ENCODE measurements at places on chromosomes 12 and 14.

GRCh38 chr12:38116968-38117367, 199.6 kb upstream of the ALG10B start:
- DNase-seq: no peak

DNA sequence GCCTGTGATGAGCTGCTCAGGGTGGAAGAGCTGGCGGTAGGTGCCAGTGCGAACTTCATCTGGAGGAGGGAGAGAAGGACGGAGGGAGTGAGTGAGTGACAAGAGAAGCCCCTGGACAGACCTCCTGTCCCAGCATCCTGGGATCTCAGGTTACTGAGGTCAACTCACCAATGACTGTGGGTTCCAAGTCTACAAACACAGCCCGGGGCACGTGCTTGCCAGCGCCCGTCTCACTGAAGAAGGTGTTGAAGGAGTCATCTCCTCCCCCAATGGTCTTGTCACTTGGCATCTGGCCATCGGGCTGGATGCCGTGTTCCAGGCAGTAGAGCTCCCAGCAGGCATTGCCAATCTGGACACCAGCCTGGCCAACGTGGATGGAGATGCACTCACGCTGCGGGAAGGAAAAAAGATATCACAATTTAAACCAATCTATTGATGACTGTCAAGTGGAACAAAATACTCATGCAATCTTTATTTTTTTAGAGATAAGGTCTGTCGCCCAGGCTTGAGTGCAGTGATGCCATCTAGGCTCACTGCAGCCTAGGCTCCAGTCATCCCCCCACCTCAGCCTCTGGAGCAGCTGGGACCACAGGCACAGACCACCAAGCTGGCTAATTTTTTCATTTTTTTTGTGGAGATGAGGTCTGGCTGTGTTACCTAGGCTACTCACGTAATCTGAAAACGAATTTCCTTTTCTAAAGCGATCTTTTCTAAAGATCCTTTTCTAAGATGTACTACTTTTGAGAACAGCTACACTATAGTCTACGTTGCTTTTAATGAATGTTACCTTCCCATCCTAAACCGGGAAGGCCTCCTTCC, 1.7 kb downstream of the TUBA1B start:
- DNase-seq: no peak

DNA sequence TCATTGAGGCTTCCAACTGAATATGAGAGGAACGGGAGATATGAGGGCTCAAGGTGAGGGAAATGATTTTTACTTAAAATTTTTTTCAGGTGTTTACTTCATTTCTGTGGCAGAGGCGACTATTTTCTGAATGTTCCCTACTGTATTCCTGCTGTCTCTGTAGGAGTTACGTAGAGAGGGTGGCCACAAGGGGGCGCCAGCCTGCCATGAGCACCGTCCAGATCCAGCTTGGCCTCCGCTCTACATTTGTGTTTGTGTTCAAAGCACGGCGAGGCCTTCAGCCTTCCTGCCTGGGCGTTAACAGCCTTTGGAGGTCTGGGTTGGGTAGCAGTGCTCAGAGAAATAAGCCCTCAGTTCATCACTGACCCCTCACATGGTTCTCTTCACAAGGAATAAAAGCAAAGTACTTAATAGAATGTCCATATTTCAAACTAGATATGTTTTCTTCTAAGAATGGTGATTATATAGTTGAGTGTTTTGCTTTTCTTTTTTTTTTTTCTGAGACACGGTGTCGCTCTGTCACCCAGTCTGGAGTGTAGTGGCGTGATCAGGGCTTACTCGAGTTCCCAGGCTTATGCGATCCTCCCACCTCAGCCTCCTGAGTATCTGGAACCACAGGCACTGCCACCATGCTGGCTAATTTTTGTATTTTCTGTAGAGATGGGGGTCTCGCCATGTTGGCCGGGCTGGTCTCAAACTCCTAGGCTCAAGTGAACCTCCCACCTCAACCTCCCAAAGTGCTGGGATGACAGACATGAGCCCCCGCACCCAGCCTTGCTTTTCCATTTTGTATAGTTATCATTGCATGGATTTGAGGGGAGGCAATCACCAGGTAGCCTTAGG, 22.3 kb downstream of the CKB start:
- DNase-seq: peak; percentile 95

DNA sequence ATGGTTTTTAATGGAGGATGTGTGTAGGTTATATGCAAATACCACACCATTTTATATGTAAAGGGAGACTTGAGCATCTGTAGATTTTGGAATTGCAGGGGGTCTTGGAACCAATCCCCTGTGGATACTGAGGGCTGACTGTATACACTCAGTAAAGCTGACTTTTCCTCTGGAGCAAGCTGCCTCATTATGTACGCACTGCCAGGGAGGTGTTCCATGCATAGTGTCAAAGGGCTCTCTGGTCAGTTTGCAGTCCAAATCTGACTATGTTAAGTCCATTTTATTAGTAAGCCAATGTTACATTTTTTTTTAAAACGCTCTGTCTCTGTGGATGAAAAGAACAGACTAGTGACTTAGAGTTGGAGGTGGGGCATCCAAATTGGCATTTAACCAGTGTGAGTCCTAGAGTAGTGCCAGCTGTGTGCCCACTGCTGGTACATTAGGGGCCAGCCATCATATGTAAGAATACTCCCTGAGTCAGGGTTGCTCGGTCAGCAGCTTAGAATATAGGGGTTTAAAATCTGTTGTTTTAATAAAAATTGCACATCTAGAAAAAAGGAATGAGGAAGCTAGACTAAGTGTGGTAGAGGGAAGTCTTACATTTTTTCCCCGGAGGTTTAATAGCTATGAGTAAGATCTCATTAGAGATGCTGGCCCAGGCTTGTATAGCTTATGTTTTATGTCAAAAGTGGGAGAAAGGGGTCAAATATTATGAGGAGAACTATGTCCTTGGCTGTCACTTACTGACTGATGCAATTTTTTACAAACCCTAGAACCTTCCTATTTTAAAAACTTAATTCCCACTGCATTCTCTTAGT, 87.0 kb downstream of the TESC start:
- peak; percentile 4 for DNase-seq

GRCh38 chr14:103064978-103065377, 7.6 kb upstream of the CDC42BPB start:
- no peak for DNase-seq

DNA sequence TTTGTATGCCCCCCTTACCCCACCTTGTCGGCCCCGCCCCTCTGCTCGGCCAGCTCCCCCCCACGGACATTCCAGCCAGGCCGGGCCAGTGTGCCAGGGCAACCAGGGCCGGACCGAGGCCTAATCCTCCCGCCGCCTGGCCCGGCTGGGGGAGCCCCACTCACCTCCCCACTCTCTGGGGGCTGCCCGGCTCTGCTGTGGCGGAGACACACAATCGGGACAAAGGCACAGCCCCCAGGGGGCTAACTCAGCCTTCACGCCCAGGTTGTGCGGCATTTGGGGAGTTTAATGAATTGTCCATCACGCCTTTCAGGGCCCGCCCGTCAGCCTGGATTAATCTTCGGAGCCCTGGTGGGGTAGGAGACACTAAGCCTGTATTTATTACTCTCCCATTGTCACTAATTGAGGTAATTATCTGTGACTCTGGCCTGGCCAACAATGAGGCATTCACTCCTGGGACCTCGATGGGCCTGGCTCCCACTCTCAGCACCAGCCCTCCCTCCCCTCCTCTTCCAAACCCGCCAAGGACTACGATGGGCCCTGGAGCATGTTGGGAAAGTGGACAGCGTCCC, 8.7 kb downstream of the WNT1 start:
- DNase-seq: no peak

DNA sequence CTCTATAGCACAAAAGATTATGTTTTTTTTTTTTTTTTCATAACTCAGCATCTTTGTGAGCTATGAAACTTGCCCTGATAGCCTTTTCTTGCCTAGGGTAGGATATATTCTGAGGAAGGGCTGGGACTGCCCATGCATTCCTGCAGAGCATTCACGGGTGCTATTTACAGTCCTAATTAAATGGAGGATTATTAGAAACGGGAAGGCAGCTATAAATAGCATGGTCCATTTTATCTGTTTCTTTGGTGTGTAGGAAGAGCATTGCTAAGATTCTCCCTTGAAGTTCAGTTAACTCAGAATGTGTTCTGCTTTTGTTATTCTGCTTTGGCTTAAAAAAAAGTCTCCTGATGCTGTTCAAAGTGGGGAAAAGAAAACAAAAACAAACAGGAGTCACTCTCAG, 630.9 kb downstream of the DIO2 start:
- no peak for DNase-seq

DNA sequence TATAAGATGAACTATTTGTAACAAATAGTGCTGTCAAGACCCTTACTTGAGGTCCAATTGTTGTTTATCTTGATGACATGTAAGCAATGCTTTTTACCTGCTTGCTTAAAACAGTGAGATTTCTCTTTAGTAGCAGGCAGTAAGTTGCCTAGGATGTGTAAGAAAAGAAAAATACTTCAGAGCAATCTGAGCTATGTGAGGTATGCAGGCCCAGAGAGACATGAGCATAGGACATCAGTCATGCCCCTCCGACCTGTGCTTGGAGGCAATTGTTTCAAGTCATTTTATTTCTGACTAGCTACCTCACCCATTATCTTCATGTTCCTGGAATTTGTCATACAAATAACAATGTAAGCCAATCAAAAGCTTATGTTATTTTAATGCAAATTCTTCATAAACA, 930.6 kb upstream of the FBXO33 start:
- no peak for DNase-seq

- no peak for DNase-seq
These were observed at the start of gene PLEKHD1 for GRCh38 chr14:69484444-69485314. TSS of gene PLEKHD1 (plus strand) at chr14:69484728. CDS start at chr14:69484966, 238 bp downstream.

DNA sequence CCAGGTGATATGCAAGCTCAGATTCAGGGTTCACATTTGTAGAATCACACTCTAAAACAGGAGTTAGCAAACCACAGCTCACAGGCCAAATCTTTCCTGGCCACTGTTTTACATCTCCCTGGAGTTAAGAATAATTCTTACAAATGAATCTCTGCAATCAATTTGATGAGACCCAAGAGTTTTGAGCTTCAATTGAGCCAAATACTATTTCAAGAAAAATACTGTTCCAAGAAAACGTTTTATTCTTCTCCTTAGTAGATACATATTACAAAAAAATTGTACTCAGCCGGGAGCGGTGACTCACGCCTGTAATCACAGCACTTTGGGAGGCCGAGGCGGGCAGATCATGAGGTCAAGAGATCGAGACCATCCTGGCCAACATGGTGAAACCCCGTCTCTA, 2.5 kb downstream of the PTGDR start:
- no peak for DNase-seq

DNA sequence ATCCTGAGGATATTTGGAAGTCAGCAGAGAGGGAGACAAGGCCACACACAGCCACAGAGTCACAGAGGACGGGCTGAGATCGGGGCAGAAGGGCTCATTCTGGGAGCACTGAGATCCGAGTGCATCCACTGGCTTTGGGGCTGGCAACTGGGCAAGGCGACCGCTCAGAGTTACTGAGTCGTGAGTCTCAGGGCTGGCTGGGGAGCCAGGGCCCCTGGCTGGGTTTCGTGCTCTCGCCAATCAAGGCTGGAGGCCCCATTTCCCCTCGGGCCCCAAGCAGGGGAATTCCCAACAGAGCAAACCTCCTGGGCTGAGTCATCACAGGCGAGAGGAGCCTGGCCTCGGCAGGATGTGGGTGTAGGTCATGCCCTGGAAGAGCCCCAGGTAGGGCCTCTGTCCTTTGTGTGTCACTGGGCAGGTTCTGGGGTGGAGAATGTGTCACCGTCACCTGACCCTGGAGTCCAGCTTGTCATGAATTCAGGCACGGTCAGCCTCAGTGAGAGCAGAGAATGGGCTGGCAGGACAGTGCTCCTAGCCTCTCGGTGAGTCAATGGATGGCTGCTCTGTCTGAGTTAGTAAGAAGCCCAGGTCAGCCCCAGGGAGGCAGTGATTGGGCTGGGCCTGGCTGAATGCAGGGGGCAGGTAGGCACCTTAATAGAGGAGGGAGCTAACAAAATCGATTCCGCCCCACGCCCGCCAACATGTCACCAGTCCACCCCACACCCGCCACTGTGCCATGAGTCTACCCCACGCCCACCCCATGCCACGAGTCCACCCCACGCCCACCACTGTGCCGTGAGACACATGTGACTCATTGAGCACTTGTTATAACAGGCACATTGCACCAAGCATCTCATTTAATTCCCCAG, 16.9 kb downstream of the ASB2 start:
- DNase-seq: peak; percentile 93

DNA sequence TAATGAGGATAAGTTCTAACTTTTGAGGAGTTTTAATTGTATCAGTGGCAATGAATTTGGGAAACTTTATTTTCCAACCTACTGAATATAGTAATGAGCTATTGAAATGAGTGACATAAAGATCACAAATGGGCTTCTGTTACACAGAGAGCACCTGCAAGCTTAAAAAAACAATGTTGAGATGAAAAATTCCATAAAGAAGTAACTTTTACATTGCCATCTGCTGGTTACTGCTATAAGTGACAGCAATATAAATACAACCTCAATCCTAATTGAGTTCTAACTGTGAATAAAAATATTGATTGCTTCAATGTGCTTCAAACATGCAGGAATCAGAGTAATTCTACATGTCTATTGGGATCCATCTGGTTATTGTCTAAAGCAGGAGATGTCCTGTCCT, 14.2 kb downstream of the WIF1 start:
- DNase-seq: no peak

GRCh38 chr12:53616950-53617349, 9.2 kb downstream of the ATF7 start:
- no peak for DNase-seq

DNA sequence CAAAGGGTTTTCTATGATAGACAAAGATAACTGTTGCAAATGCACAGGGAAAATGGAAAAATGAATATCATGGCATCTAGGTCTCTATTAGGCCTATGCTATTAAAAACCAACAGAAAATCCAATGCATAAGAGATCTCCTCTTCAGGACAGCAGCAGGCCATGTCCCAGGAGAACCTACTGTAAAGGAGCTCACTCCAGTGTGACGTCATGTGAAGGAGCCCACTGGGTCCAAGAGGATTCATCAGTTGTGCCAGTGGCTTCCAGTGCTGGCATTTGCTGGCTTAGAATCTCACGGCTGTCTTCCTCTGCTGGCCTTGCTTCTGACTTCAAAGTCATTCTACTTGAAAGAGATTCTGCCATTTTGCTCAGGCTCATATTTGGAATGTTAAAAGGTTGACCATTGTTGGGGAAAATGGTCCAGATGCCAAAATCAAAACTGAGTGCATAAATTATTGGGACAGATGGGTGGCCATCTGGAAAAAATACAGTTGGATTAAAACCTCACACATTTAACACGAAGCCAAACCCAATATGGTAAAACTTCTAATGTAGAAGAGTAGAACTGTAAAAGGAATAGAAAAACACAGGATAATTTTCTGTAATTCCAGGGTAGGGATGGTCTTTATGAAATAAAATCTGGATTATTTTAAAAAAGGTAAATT, 75.4 kb upstream of the ARID2 start:
- DNase-seq: no peak

- DNase-seq: no peak
These were observed 1934.2 kb upstream of the SEL1L start for GRCh38 chr14:83467811-83468210.
